ENCODE measurements at places on chromosomes 3 and 15.

GRCh38 chr3:77319711-77320110, 279.8 kb downstream of the ROBO2 start:
- ATAC-seq = no peak

GRCh38 chr3:141000686-141001085, 50.5 kb upstream of the SPSB4 start:
- ATAC-seq = peak; percentile 53

GRCh38 chr3:2945121-2945520, 165.1 kb downstream of the IL5RA start:
- ATAC-seq = no peak

- ATAC-seq = peak; percentile 72
Observed at GRCh38 chr15:52013151-52013791, 5.7 kb upstream of the MAPK6 start.

DNA sequence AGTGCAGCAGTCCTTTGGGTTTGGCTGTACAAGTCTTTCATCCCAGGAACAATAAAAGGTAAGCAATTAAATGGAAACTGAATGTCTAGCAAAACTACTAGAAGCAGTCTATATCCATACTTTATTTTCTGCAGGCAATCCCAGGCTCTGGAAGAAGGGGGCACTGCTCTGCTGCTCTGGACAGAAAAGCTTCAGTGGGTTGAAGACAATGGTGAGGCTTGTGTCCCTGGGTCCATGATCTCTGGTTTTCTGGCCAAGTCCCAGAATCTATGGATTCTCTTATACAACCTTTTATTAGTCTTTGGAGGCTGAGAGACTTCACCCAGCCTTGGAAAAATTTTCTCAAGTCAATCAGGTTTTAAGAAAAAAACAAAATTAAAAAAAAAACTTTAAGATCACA, 35.6 kb downstream of the SCAP start:
- ATAC-seq = no peak

DNA sequence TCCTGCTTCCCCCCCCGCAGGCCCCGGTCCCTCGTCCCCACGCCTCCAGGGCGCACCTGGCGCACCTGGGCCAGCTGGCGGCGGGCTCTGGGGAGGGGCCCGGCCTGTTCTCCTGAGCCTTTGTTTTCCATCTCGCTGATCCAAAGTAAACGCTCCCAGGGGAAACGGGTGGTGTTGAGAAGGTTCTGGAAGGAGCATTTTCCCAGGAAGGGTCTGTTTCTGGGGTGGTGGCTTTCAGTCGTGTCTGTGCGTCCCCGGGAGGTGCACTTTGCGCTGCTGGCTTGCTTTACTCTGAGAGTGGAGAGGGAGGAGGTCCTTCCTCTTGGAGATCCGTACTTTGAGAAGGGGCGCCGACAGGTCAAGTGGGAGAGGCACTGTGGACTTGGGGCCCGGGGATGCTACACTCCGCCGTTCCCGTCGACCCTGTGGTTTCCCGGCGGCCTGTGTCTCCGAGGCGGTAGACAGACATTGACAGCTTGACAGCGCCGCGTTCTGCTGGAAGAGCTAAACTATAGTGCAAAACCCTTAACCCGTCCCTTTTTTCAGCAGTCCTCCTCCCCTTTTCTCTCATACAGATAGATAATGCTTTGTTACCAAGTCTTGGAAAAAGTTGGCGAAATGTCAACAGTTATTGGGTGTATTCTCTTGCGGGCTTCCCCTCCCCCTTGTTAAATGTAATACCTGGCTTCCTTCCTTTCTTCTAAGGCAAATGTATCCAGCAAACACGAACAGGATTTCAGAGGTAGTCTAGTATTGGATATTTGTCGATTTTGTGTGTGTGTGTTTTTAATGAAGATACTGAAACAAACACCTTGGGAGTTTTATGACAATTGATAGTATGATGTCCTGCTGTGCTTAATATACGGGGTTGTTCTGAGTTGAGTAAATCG, 6.5 kb downstream of the TPM1 start:
- no peak for ATAC-seq

- no peak for ATAC-seq
Observed at GRCh38 chr3:160851629-160852210, 95.7 kb downstream of the PPM1L start.

- ATAC-seq = no peak
Observed at GRCh38 chr15:101024706-101025500, 105.7 kb downstream of the LRRK1 start.

- no peak for ATAC-seq
Observed at GRCh38 chr3:14614862-14615261, 36.7 kb upstream of the CCDC174 start.

DNA sequence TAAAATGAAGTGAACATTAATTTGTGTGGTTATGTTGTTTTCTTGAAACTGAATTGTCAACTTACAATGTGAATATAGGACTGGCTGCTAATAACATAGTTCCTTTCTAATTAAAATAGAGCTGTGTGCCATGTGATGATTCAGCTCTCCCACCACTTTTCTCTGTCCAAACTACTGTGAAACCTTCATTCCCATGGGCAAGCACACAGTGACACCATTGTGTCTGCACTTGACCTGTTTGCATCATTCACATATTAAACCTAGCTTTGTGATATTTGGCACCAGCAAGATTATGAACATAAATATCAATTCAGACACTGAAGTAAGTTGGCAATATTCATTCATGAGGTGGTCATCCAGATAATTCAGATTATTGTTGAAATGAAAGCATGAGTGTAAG, 78.8 kb upstream of the TCF12 start:
- ATAC-seq = no peak

- ATAC-seq = no peak
Observed at GRCh38 chr3:143170676-143171075, 51.1 kb downstream of the CHST2 start.

DNA sequence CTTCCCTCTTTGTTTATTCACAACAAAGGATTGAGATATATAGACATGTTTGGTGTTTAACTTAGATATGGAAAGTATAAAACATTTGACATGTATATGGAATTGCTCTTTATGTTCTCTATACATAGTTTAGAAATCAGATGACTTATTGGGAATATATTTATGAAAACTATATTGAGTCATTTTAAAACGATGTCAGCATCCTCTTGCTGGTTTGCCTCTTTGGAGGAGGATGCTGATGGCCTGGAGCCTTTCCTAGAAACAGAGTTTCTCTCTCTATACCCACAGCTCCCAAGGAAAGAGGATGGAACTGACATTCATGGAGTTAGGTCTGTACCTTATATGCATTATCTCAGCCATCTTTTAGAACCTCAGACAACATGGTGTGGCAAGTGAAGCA, 40.3 kb downstream of the ZBTB38 start:
- ATAC-seq = no peak

- no peak for ATAC-seq
Observed at GRCh38 chr3:14370720-14371572, 31.5 kb upstream of the SLC6A6 start.

DNA sequence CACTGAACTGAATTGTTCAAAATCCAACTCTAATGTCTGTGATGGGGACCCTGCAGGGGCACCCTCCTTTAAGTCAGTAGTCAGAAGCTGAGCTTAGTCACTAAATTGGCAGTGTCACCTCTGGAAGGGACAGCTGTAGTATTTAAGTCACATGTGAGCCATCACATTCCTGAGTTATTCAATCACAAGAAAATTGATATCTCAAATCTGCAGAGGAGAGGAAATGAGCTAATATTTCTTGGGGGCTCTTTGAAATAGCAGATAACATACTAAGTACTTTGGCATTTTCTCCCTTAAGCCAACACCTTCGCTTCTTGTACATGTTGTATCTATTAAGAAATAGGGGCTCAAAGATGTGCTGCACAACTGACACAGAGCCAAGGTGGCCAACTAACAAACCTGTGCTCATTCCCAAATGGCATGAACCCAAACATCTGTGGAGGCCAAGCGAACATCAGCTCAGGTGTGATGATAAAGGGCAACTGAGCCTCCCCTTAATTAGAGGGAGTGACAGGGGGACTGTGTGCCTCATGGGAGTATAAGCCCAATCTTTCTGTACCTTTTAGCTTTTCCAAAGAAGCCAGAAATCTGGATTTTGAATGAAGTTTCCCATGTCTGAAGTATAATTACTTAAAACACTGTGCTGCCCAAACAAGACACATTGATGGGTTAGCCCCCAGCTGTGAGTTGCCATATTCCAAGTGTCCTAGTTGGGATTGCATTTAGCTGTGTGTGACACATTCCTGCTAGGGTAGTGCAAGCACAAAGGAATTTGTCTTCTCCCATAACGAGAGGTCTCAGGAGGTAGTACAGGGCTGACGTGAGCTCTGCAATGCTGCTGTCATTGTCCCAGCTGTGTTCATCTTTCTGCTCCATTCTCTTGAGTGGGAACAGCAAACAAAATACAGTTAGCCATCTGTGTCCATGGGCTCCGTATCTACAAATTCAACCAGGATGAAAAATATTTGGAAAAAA, 63.3 kb downstream of the ABHD5 start:
- no peak for ATAC-seq

DNA sequence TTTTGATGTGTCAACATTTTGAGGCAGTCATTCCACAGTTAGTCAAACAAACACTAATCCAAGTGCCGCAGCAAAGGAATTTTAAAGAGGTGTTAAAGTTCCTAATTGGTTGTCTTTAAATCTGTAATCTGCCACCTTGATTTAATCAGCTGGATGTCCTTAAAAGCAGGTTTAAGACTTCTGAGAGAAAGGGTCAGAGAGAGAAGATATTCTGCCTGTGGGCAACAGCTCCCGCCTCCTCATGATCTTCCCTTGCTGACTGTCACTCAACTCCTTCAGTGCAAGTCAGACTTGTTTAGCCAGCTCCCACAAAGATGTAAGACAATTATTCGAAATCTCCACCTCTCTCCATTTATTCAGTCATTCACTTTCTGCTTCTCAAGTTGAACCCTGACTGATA, 92.6 kb upstream of the MYRIP start:
- ATAC-seq = no peak

GRCh38 chr3:189071446-189071845, 100.3 kb upstream of the TPRG1 start:
- ATAC-seq = peak; percentile 100

GRCh38 chr3:143081844-143082778, 37.5 kb upstream of the CHST2 start:
- peak; percentile 94 for ATAC-seq

- no peak for ATAC-seq
Observed at GRCh38 chr15:71223516-71223915, 108.2 kb downstream of the THSD4 start.

DNA sequence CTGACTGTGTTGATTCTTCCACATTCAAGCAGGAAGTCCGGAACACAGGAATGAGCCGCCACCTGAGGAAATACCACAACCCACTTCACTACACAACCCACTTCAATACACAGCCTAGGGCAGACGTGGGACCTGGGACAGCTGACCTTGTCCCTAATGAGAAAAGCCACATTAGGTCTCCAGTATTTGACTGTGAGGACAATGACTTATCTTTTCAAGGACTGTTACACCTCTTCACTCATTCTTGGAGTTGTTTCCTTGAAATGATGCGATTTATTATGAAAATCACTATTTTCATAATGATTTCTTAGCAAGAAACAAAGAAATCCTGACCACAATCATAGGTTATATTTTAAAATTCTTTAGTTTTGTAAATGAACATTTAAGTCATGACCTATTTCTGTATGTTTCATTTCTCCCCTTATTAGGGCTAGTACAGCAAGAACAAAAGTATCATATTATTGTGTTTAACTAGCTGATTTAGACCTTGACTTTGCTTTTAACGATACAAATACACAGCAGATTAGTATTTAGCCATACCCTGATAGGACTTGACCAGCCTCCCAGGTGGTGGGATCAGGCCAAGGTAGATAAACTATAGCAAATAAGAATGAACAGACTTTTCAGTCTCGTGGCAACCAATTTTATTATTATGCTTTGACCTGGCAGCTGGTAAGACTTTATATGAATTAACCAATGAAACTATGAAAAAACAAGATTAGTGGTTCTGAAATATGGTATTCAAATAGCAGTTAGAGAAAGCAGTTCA, 6.0 kb downstream of the RAB27A start:
- ATAC-seq = no peak

DNA sequence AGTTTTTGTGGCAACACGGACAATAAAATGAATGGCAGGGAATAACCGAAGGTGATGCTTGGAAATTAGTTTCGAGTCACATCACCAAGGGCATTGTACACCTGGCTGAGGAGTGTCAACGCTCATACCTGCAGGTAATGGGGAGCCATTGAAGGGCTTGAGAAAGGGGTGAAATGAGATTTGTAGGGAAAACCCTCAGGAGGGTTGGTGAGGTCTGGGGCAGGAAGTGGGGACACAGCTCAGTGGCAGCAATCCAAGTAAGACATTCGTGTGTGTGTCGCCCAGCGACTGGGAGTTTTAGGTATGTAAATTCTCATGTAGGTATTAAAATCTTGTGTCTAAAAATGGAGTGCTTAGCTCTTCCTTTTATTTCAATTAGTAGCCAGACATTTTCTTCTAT, 14.3 kb downstream of the PARP14 start:
- ATAC-seq = peak; percentile 28

GRCh38 chr3:135760581-135760980, 204.9 kb upstream of the PPP2R3A start:
- ATAC-seq = no peak

GRCh38 chr3:151377768-151378385, 6.7 kb downstream of the P2RY12 start:
- no peak for ATAC-seq

- ATAC-seq = no peak
Observed at GRCh38 chr15:59609730-59610712, 1.6 kb upstream of the GCNT3 start.

DNA sequence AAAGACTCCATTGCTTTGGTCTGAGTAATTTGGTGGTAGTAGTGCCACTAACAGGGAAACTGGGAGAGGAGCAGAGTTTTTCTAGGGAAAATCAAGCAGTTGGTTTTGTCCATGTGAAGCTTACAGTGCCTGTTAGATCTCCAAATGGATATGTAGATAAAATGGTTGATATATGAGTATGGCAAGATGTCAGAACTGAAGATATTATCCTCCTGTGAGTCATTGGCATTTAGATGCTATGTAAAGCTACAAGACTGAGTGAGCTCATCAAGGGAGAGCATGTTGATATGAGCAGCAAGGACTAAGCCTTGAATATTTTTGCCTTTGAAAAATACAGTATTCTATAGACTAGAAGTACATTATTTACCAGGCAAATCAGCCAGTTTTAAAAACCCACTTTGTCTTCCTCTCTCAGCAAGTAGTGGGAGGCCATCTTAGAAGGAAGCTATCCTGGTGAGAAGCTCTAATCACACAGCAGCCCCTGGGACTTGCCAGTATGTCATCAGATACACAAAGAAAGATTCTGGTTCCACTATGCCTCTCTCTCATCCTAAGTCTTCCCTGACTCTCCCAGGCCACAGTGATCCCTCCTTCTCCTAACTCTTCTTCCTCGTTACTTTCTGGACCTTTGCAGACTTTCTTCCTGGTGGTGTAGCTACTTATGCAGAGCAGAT, 77.4 kb upstream of the ANKRD28 start:
- no peak for ATAC-seq

GRCh38 chr3:45841420-45841756, 531 bp downstream of the LZTFL1 start:
- ATAC-seq = peak; percentile 28
